Cardiac muscle cell (in vitro differentiated cells and primary cell): ENCODE measurements at places on chromosomes 13 and 19. TPM values are rescaled to one million over a fixed set of nuclear protein-coding genes. Genes with fewer than 3 reads are reported as not detected.
A peak's percentile ranks its signal among the peaks of the same experiment; 100 is the strongest.

GRCh38 chr13:46109451-46109850 lies 4.6 kb upstream of the CPB2 start:
- DNase-seq, result no peak

- DNase-seq, result no peak
These were observed 3.4 kb downstream of the DMWD start for GRCh38 chr19:45789035-45789786.

GRCh38 chr13:26184791-26185250 lies 37.3 kb downstream of the RNF6 start:
- DNase-seq, result peak; percentile 72

- DNase-seq, result peak; percentile 77
These were observed 130.3 kb upstream of the SERP2 start for GRCh38 chr13:44243198-44243857.

- no peak for DNase-seq
These were observed 293.7 kb downstream of the PCDH17 start for GRCh38 chr13:57925250-57925649.

GRCh38 chr13:109910194-109910593 lies 123.8 kb upstream of the IRS2 start:
- peak; percentile 45 for DNase-seq

GRCh38 chr19:33779849-33780248 lies 16.8 kb upstream of the KCTD15 start:
- DNase-seq, result no peak

Gene KMT5C
- 63.5 and 81.7 TPM in 2 replicates for polyA plus RNA-seq
